ENCODE measurements at places on chromosomes 3 and 15.
A peak's percentile ranks its signal among the peaks of the same experiment; 100 is the strongest.

- DNase-seq, result no peak
Measured at GRCh38 chr15:22735781-22736180, 50.7 kb upstream of the NIPA1 start.

DNA sequence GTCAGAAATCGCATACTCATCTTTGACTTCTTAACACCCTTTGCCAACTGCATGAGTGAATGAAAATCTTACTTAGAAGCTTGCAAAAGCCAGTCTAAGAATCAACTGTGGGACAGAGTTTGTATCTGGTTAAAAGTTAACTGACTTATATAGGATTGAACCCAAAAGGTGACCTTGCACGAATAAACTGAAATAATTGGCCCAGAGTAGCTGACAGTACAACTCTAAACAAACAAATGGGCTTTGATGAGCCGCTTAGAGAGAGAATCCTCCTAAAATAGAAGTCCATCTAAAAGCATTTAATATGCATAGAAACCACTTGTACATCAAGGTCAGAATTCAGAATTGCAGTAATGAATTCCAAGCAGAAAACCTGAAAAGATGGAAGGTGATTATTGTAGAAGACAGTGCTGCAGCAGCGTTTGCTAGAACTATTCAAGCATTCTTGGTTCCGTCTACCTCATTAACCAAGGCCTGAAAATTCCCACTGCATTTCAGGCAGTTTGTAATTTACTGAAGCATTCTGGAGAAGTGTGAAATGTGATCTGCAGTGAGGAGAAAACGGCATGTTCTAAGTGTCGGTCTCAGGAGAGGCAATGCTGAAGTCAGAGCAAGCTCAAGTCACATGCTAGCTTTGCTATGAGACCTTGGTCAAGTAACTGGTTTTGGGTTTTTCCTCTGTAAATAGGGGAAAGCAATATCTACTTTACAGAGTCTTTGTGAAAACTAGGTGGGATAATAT lies 103.7 kb downstream of the CADPS start:
- DNase-seq, result no peak

- no peak for DNase-seq
Measured at GRCh38 chr3:58478781-58479180, 13.1 kb upstream of the KCTD6 start.

- DNase-seq, result no peak
Measured at GRCh38 chr3:100289339-100289738, 28.5 kb downstream of the TBC1D23 start.

DNA sequence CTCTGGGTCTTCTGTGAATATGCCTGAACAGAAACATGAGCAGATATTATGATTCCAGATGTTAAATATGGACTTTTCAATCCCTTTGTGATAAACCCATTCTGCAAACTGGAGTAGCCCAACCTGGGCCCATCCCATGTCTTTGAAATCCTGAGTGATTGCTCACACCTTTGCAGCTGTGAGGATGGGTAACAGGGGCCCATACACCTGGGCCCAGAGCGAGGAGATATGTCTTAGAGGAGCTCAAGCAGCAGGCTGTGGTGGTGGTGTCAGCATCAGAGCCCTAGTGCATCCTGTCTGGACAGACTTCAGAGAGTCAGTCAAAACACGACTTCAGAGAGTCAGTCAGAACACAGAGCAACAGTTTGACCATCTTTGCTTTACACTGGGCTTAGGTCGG lies 64.9 kb upstream of the LIMD1 start:
- DNase-seq, result no peak

GRCh38 chr3:140974900-140975299 lies 33.3 kb downstream of the SLC25A36 start:
- no peak for DNase-seq

- DNase-seq, result peak; percentile 75
Measured at GRCh38 chr3:169241991-169242707, 421.4 kb downstream of the MECOM start.

GRCh38 chr3:146115619-146116018 lies 45.4 kb downstream of the PLOD2 start:
- no peak for DNase-seq

- no peak for DNase-seq
Measured at GRCh38 chr3:63661242-63661641, 8.8 kb downstream of the SNTN start.

DNA sequence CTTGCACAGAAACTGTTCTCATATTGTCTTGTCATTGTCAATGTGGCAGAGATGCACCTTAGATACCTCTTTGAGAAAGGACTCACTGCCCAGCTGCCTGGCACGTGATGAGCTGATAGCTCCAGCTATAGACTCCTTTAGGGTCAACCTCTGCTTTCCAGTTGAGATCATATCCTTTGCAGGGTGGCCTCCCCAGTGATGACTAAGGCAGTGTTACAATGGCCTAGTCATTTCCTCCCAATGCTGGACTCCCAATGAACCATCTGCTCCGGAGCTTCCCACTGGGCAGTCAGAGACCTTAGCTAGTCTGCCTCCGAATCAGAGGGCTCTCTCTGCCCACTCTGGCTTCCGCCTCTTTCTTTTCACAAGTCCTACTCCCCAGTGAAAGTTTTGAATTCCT lies 79.5 kb downstream of the CHRD start:
- DNase-seq, result no peak

DNA sequence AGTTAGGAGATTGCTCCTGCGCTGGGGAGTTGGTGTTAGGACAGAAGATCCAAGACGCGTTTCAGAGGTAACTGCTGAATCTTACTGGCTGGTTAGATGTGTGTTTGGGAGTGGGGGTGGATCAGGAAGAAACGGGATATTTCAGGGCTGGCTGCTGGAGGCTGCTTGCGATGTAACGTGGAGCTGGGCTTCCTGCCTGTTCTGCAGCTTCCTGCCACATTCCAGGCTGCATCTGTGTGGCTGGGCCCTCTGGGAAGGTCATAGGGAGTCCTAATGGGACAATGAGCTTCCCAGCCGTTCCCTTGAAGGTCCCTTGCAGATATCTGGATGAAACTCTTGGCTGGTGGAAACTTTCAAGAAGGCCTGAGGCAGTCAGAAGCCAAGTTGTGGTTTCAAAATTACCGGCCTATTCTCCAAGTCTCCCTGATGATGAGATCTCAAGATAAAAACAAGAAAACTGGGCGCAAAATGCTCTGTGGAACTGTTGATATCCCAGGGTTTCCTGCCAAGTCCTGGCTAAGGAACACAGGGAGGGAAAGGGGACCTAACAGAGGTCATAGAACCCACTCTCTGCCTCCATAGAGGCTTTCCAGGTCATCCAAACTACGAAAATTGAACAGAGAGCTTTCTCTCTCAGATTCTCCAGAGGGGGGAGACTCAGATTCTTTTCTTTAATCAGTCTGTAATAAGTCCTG lies 67.0 kb downstream of the NOX5 start:
- no peak for DNase-seq

DNA sequence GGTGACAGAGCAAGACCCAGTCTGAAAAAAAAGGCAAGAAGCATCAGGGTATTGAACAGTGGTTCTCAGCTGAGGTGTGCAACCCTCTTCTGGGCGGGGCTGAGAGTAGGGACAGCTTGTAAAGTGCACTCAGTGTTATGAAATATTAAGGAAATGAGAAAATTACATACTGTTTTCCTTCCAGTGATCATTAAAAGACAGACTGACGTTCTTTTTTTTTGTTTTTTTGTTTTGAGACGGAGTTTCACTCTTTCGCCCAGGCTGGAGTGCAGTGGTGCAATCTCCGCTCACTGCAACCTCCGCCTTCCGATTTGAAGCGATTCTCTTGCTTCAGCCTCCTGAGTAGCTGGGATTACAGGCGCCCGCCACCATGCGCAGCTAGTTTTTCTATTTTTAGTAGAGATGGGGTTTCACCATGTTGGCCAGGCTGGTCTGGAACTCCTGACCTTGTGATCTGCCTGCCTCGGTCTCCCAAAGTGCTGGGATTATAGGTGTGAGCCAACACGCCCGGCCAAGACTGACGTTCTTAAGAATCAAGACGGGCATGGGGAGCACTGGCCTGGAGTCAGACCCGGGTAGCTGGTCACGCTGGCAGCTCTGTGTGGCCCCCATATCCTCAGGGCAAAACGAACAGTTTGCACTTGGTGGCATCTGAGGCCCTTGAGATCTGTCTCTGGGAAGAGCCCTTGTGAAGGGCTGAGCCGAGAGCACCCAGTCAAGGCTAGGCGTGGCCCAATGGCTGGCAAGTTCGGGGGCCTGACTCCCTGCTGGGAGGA lies 11.4 kb downstream of the MAN2A2 start:
- no peak for DNase-seq

DNA sequence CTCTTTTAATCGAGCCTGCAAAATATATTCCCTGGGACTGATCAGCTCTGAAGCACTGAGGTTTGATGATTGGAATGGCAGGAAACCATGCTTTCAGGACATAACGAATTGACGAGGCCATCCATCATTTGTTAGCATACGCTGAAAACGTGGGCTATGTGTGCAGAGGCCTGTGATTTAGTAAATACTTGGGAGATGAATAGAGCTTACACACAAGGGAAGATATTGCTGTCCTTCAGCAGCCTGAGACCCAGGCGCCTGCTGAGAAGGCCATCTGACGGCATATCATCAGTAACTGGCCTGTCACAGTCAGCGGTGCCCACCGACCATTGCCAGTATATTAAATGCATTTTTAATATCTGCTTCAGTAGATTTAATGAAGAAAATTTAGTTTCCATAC lies 16.2 kb downstream of the CDIN1 start:
- DNase-seq, result peak; percentile 35

DNA sequence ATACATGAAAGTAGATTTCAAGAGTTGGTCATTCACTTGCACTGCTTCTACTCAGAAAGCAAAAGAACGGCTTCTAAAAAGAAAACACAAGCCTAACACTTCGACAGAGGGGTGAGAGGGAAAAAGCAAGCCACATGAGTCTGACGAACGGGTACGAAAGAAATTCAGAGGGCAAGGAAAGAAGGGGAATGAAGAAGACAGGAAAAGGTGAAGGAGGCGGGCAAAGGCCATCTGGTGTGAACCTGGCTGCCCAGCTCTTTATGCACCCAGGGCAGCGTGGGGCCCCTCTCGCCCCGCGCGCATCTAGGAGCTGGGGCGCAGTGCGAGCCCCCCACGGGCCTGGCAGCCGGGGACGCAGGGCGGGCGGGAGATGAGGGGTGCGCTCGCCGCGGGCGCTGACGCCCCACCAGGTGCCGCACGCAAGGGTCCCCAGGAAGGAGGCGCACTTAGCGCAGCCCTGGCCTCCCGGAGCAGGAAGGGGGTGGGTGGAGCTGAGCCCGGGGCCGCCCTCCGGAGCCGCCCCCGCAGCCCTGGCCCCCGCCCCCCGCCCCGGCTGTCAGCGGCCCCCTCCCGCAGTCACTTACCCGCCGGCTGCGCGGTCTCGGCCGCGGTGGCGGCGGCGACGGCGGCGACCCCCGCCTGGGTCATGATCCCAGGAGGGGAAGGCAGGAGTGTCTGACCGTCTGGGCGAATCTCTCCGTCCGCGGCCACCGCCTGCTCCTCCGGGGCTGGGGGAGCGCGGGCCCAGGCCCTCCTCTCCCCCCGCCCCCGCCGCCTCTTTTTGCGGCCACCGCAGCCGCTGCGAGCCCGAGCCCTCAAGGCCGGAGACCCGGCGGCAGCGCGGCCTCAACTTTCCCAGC lies at the start of gene USF3:
TSS of gene USF3 (minus strand) at position 857 of the 860 bp plus-strand sequence. CDS start 21,764 bp downstream, outside the sequence.
- DNase-seq, result peak; percentile 73

DNA sequence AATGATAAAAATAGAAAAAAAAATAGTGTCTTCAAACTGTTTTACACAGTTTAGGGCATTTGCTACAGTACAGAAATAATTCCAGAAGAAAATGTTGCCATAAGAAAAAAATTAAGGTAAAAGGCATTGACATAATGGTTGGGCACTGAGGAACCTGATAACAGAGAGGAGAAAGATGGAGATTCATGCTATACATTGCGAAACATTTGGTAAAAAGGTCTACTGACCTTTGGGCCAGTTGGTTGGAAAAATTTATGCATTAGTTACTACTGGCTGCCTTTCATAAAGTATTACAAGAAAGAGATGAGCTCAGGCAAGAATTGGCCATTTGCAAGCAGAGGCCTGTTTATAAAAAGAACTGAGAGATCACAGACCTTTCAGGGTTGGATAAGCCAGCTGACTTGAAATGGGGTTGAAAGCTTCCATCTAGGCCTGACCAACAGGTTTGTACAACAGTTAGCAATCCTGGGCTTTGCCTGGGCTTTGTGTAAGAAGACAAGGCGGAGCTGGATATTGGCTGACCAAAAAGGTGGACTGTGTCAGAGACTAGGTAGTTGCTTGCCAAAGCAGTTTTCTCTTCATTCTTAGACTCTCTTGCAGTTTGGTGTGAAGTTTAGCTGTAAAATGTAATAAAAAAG lies 166.6 kb upstream of the MCTP2 start:
- DNase-seq, result no peak

GRCh38 chr3:158863247-158863646 lies 61.4 kb downstream of the MFSD1 start:
- DNase-seq, result no peak

GRCh38 chr3:69542805-69543429 lies 157.0 kb upstream of the FRMD4B start:
- DNase-seq, result no peak

All from retina (tissue), 1 donor.